Mammary epithelial cell (primary cell): ENCODE measurements at places on chromosomes 12 and 14. TPM values are rescaled to one million over a fixed set of nuclear protein-coding genes. Genes with fewer than 3 reads are reported as not detected.

PLA2G1B gene
- polyA plus RNA-seq: not detected

PMEL gene
- 1.4 TPM for polyA plus RNA-seq

OLR1 gene
- polyA plus RNA-seq: 0.10 TPM

PDZRN4 gene
- not detected for polyA plus RNA-seq

AICDA gene
- not detected for polyA plus RNA-seq

TMEM229B gene
- polyA plus RNA-seq: 1.2 TPM

TAS2R10 gene
- polyA plus RNA-seq: not detected

MGAT4C gene
- polyA plus RNA-seq: not detected

PAPLN gene
- polyA plus RNA-seq: 5.3 TPM

BRAP gene
- polyA plus RNA-seq: 12.9 TPM

SOAT2 gene
- 0.29 TPM for polyA plus RNA-seq

ESR2 gene
- polyA plus RNA-seq: 0.06 TPM

NUBPL gene
- polyA plus RNA-seq: 6.1 TPM

SHMT2 gene
- polyA plus RNA-seq: 285 TPM

SLC17A8 gene
- polyA plus RNA-seq: not detected

RPL10L gene
- not detected for polyA plus RNA-seq

DIP2B gene
- 17.1 TPM for polyA plus RNA-seq

DNA sequence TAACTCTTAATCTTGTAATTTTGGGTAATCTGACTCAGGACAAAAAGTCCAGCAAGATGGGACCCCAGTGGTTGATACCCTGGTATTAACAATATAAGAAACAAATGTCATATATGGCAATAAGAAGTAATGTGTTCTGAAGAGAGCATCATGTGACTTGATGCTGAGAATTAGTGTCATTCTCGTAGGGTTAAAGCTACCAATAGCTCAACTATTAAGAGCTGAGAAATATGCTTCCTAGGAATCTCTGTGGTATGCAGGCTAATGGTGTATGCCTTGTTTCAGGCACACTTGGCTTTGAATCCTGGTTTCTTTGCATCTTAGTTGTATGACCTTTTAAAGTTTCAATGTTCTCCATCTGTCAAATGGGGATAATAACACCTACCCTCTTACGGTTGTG, 9.1 kb downstream of the MYRFL start:
- no peak for DNase-seq

- DNase-seq: peak; percentile 62
These were observed 25.6 kb downstream of the TCTN1 start for GRCh38 chr12:110639336-110640141.

GRCh38 chr12:115648463-115648862, 629.0 kb downstream of the MED13L start:
- peak; percentile 31 for DNase-seq

DNA sequence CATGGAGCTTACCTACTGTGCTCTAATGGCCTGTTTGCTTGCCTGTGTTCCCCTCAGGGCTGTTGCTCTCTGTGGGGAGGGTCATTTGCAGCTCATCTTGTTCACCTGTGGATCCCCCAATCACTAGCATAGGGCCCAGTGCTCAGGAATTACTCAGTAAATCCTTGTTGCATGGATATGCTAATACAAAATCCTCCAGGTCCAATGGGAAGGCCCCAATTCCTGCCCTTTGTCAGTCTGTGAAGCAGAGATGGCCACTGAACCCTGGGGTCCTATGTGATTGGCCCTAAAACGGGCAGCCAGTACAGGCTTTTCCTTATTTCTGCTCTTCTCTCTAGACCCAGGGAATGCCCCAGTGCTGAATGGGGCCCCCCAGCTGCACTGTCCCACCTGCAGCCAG, 44.1 kb downstream of the FOS start:
- no peak for DNase-seq

- DNase-seq: no peak
These were observed 311.7 kb upstream of the CCDC196 start for GRCh38 chr14:66174453-66174891.

DNA sequence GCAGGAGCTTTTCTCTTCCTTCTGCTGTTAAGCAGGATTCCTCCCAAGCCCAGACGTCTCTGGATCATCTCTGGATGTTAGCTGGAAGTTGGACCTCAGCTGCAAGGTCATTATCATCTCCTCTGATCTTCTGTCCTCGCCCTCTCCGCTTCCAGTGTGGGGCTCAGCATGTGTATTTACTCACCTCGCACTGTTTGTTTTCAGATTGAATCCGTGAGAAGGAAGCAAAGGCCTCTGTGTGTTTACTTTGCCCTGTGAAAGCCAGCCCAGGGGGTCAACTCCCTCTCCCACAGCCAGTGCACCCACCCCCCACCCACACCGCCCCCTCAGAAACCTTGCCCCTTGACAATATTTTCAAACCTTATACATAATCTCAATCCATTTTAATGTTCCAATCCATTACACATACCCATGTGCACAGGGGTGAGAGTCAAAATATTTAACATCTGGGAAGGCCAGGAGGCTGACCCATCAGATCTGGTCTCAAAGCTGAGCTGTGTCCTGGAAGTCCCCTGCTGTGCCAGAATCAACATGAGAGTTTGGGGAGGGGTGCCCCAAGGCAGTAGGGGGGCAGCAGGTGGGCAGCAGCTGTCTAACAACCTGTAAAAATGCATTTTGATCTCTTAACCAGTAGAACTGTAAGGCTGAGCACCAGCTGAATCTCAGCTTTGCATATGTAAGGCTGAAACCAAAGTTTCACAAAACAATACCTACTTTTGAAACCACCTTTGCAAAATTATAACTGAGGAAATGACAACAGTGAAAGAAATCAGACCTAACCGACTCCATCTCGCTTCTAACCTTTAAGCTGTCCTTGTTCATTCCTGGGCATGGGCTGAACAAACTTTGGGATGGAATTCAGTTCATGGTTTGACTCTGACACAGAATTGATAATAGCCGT, 157.9 kb downstream of the ZNF664 start:
- no peak for DNase-seq

GRCh38 chr12:96886998-96887677, 19.9 kb upstream of the NEDD1 start:
- no peak for DNase-seq

- DNase-seq: peak; percentile 95
These were observed 6.0 kb downstream of the TMCC3 start for GRCh38 chr12:94644141-94644979.

DNA sequence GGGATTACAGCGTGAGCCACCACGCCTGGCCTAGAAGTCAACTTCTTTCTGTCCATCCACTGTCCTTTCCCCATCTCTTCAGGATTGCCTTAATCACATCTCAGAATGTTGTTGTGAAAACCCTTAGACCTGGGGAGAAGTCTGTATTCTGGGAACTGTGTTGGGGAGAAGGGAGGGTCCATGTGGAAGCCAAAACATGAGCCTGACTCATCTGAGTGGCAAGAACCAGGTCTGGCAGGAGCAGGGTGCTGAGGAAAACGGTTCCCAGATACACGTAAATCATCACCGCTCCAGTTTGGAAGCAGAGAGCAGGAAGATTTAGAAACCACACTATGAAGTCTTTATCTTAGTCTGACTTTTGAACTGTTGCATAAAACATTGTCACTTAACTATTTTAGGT, 245.6 kb upstream of the RGS6 start:
- no peak for DNase-seq

GRCh38 chr14:90179809-90180779, 76.3 kb upstream of the PSMC1 start:
- no peak for DNase-seq

GRCh38 chr14:29971101-29971500, 43.5 kb upstream of the PRKD1 start:
- no peak for DNase-seq

- peak; percentile 36 for DNase-seq
These were observed 240.0 kb upstream of the CPNE8 start for GRCh38 chr12:39145175-39145999.

DNA sequence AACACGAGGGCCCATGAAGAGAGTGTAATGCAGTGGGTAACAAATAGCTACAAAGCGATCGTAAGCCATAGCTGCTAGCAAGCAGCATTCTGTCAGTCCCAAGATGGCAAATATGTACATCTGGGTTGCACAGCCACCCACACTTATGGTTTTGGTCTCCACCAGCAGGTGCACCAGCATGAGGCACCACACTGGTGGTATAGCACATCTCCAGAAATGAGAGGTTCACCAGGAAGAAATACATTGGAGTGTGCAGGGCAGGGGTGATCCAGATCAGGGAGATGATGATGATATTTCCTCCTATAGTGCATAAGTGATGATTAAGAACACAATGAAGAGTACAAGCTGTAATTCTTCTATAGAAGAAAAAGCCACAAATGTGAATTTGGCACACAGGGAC, 26.4 kb upstream of the OR10A7 start:
- no peak for DNase-seq

DNA sequence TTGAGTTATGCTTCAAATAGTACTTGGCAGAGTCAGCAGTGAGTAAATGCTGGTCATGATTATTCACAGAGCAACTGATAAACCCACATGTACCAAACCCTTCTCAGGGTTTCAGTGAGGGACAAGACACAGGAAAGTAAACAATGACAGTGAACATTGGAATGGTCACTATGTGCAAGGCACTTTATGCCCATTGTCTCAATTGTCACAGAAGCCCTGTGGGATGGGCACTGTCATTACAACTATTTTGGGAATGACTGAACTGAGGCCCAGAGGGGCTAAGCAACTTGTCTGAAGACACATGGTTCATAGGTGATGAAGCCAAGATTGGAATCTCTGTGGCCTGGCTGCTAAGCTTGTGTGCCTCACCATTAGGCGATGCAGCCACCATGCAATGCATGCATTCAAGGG, 238.5 kb downstream of the RBM19 start:
- DNase-seq: peak; percentile 22

DNA sequence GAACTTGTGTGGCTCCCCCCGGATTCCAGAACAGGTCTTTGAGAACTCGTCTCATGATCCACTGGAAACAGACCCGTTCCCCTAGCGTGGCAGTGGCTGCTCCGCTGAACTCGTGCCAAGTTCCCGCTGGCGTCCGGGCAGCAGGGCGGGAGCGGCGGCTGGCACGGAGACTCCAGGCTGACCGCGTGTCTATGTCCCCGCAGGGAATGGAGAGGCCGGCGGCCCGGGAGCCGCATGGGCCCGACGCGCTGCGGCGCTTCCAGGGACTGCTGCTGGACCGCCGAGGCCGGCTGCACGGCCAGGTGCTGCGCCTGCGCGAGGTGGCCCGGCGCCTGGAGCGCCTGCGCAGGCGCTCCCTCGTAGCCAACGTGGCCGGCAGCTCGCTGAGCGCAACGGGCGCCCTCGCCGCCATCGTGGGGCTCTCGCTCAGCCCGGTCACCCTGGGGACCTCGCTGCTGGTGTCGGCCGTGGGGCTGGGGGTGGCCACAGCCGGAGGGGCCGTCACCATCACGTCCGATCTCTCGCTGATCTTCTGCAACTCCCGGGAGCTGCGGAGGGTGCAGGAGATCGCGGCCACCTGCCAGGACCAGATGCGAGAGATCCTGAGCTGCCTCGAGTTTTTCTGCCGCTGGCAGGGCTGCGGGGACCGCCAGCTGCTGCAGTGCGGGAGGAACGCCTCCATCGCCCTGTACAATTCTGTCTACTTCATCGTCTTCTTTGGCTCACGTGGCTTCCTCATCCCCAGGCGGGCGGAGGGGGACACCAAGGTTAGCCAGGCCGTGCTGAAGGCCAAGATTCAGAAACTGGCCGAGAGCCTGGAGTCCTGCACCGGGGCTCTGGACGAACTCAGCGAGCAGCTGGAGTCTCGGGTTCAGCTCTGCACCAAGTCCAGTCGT, 1.5 kb downstream of the APOLD1 start:
- DNase-seq: peak; percentile 74

GRCh38 chr12:26971963-26972362, 33.7 kb downstream of the FGFR1OP2 start:
- DNase-seq: no peak

GRCh38 chr14:103207388-103208072, 84.3 kb downstream of the TNFAIP2 start:
- DNase-seq: no peak

GRCh38 chr14:73492043-73492552, 1.4 kb downstream of the RIOX1 start:
- no peak for DNase-seq

DNA sequence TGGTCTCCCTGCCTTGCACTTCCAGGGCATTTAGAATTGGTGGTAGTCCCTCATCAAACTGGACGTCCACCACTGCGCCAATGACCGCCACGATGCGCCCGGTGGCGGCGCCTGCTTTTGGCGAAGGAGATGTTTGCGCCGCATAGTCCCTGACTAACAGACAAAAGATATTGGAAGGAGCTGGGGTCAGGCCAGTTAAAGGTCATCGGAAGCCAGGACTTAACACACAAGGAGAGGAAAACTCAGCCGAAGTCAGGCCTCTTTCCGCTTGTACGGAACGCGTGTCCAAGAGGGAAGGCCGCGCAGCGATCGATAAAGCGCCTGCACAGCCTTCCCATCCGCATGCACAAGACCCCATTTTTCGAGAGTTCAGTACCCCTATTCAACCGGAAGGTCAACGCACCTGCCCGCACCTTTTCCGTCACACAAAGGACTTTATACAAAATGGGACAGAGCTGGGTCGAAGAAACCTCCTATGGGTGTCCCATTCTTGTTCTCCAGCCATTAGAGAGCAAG, 525 bp downstream of the ATP5F1B start:
- no peak for DNase-seq

GRCh38 chr12:3821441-3821840, 51.8 kb downstream of the PARP11 start:
- no peak for DNase-seq

GRCh38 chr14:22932146-22932545, 3.0 kb upstream of the PRMT5 start:
- no peak for DNase-seq

- DNase-seq: no peak
These were observed 16.7 kb upstream of the CRY1 start for GRCh38 chr12:107109726-107110719.

DNA sequence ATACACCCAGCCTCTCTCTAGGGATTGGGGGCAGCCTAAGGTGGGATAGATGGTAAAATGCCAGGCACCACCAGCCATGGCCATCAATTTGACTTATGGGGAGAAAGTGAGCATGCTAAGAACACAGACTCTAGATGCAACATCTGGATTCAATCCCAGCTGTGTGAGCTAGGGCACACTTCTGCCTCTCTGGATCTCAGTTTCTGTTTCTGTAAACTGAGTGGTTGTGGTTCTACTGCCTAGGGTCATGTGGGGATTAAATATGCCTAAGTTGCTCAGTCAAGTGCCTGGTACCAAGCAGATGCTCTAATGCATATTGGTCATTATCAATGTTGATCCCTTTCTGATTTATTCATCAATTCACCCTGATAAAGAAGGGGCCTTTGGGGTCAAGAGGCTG, 12.6 kb upstream of the OAS1 start:
- DNase-seq: no peak

- DNase-seq: no peak
These were observed 9.2 kb downstream of the CABP1 start for GRCh38 chr12:120649442-120650232.

DNA sequence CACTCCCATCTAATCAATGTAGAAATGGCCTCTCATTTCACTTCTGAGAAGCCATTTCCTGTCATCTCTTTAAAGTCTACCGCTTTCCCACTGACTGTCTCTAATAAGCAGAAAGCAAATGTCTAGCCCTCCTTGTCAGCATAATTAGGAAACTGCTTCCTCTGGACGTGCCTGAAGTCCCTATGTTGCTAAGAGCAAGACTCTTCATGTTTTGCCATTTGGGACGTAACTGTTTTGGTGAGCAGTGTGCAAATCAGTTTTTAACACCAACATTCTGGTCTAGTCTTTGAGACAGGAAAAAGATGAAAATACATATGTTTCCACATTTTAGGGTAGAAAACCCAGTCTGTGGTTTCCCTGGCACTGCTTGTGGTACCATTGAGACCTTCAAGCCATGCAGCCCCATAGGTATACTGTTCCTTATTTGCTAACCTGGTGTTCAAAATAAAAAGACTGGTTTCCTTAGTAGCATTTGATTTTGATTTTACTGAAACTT, 22.2 kb downstream of the IFNG start:
- no peak for DNase-seq
